ENCODE measurements at places on chromosomes 1 and 21.

DNA sequence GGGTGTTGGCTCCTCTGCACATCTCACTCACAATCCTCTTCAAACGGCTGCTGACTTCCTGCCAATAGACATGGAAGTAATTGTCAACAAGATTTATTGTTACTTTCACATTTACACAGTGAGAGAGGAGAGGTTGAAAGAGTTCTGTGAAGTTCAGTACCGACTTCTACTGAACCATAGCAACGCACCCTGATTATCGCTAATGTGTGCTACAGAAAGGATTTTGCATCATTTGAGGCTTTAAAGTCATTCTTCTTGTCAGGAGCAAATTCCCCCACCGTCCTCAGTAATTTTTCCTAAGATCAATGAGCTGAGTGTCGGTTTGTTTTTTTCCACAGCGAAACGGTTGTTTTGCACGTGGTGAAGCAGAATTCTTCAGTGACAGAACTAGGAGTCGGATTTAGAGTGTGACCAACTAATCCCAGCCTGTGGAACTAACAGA, 361.0 kb downstream of the ADGRL2 start:
- DNase-seq: no peak

GRCh38 chr1:112359961-112360767, 35.9 kb upstream of the CTTNBP2NL start:
- no peak for DNase-seq

DNA sequence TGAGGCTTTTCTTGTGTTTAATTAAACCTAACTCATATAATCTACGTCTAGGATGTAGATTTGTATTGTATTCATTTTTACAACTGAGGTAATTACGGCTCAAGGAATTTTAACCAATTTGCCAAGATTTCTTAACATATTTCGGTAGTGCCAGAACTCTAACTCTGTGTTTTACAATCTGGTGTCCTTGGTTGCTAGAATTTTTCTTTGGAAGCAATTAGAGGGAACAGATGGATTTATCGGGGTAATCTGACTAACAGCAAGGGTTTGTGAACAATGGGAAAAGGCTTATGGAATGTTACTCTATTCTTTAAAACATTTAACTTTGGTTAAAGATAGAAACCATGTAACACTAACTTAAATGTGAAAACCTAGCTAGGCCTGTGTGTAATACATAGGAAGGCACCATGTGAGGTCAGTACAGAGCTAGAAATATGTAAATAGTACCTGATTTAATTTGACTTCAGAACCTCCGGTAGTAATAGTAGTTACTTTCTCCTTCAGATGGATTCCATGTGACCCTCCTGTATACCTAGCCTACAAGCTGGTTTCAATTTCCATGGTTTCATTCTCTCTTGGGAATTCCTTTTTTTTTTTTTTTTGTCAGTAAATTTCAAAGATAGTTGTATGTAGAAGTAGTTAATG, 1.2 kb downstream of the MTF2 start:
- no peak for DNase-seq

DNA sequence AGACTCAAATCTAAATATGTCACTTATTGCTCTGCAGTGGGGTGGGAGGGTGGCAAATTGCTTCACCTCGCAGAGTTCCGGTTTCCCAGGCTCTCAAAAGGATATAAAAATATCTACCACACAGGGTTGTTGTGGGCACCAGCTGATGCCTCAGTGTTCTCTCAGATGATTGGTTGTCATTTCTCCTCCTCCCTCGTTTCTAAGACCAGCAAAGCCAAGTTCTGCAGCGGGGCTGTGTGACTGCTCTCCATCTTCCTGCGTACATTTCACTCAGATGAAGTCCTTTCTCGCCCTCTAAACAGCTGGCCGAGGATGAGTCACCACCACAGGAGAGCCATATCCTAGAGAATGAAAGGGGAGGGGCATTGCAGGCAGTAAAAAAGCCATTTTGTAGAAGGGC, 35.0 kb upstream of the VWA5B1 start:
- no peak for DNase-seq

GRCh38 chr1:28099050-28099769, 10.8 kb upstream of the EYA3 start:
- no peak for DNase-seq
